ENCODE measurements at places on chromosomes 5 and 9.

- no peak for DNase-seq
Measured at GRCh38 chr9:79945495-79945894, 373.7 kb downstream of the TLE4 start.

DNA sequence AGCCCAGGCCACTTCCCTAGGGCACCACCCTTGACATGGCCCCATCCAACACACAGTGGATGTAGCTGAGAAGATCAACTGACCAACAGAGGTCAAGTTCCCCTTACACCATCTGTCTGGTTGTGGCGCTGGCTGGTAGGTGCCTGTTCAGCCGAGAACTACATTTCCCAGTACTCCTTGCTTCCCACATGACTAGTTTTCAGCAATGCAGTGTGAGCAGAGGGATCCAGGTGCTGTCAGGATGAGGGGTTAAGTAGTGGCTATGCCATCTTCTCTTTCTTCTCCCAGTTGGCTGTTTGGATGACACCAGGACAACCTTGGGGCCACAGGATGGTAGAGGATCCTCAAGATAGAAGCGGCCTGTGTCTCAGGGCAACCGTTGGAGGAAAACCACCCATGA is 48.6 kb upstream of the SH3PXD2B start:
- DNase-seq: peak; percentile 31

DNA sequence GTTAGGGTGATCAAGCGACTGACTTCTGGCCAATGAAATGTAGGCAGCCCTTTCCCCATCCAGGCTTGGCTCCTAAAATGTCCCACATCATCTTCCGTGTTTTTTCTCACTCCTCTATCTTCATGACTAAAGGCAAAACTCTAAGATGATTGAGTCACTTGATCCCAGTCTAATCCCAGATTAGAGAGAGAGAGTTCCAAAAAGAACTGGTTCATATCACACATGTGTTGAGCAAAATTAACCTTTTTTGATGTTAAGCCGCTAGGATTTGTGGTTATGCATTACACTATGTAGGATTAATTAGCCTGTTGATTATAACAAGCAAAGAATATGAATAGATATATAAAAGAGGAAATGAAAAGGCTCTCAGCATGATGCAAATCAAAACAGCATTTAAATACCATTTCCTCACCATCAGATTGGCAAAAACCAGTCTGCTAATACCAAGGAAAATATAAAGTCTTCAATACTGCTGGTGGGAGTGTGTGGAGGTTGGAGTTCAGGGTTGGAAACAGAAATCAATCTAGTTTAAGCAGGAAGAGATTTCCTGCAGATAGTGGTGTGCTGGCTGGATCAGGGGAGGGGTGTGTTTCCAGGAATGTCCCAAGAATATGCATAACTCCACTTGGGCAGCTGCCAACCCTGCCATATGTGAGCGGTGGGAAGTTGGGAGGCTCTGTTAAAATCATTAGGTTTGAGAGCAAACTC is 187.6 kb upstream of the S1PR3 start:
- no peak for DNase-seq

GRCh38 chr9:75269197-75269596 is 180.9 kb downstream of the OSTF1 start:
- DNase-seq: no peak

GRCh38 chr9:127580366-127580765 is 31.7 kb upstream of the STXBP1 start:
- no peak for DNase-seq

GRCh38 chr5:160850421-160850820 is 1.6 kb downstream of the ATP10B start:
- no peak for DNase-seq

GRCh38 chr9:92942688-92943616 is 4.4 kb upstream of the FGD3 start:
- DNase-seq: no peak

GRCh38 chr5:130462516-130462915 is 558.3 kb downstream of the CHSY3 start:
- no peak for DNase-seq

- peak; percentile 94 for DNase-seq
Measured at GRCh38 chr9:121718501-121718900, 67.1 kb downstream of the DAB2IP start.

DNA sequence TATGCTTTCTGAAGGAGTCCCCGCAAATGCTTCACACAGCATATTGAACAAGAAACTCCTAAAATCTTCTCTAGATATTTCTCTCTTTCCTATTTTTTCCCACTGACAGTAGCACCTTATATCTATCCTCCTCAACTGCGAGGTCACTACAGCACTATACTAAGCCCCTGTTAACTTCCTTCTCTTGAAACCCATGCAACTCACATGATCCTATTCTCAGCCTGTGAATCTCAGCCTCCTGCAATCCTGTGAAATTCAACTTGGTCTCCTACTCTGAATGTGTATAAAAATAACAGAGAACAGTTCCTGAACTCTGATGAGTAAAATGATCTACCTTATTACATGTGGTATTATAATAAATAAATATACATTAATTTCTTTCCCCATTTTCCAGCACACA is 6.1 kb upstream of the PLGRKT start:
- no peak for DNase-seq

DNA sequence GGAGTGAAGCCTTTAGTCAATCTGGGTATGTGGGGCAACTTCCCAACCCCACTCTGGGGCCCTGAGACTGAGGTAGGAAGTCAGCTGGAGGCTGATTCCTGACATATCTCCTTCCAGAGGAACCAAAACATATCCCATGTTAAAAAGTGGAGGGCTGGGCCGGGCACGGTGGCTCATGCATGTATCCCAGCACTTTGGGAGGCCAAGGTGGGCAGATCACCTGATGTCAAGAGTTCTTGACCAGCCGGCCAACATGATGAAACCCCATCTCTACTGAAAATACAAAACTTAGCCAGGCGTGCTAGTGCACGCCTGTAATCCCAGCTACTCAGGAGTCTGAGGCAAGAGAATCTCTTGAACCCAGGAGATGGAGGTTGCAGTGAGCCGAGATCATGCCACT is 44.0 kb downstream of the CXXC5 start:
- no peak for DNase-seq

GRCh38 chr9:89528540-89528939 is 30.6 kb upstream of the SEMA4D start:
- DNase-seq: peak; percentile 25
